ENCODE measurements at places on chromosomes 4 and X.

DNA sequence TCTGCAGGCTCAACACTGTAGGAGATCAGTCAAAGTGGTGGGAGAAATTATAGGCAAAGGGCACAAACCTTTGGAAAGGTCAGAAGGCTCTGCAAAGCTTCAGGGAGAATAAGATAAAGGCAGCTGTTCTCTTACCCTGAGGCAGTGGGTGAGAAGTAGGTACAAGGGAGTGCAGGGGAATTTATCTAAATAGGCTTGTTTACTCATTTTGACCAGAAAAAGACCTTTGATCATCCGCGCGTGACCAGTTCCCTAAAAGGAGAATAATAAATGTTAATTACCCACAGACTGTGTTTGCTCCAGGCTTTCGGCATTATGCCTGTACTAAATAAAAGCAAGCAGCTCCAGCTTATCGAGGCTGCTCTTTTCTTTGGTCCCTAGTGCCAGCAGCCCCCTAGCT lies 9.3 kb downstream of the FGFBP2 start:
- DNase-seq, result no peak

- peak; percentile 95 for DNase-seq
These were observed at the start of gene RASSF6 for GRCh38 chr4:73620115-73620792. RASSF6 (minus strand) TSS chr4:73620436; CDS start chr4:73611795, 8,641 bp downstream.

- DNase-seq, result no peak
These were observed 151.2 kb upstream of the KLF3 start for GRCh38 chr4:38512840-38513239.

DNA sequence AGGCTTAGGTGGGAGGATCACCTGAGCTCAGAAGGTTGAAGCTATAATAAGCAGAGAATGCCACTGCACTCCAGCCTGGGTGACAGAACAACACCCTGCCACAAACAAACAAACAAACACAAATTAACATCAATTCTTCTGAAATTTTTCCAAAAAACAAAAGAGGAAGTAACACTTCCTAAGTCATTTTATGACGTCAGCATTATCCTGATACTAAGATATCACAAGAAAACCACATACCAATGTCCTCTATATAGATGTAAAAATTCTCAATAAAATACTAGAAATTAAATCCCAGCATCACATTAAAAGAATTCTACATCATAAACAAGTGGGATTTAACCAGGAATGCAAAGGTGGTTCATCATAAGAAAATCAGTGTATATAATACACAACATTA lies 64.4 kb upstream of the STK26 start:
- no peak for DNase-seq

GRCh38 chrX:124269881-124270280 lies 62.6 kb upstream of the TEX13D start:
- DNase-seq, result no peak

DNA sequence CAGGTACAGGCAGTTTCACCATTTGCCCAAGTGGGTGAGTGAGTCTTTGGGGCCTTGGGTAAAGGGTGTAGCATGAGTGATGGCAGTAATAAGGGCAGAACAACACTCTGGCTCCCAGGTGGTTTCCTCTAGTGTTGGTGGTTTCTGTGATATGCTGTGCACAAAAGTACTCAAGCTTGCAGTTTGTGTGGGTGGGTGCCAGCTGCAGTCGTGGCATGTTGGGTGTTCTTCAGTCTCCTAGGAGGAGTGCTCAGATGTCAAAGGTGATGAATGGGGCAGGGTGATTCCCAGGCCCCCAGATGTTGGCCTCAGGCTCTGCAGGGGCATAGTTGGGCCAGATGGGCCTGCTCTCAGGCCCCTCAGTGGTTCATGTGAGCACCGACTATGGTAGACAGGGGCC lies 166.1 kb upstream of the KLF8 start:
- no peak for DNase-seq

DNA sequence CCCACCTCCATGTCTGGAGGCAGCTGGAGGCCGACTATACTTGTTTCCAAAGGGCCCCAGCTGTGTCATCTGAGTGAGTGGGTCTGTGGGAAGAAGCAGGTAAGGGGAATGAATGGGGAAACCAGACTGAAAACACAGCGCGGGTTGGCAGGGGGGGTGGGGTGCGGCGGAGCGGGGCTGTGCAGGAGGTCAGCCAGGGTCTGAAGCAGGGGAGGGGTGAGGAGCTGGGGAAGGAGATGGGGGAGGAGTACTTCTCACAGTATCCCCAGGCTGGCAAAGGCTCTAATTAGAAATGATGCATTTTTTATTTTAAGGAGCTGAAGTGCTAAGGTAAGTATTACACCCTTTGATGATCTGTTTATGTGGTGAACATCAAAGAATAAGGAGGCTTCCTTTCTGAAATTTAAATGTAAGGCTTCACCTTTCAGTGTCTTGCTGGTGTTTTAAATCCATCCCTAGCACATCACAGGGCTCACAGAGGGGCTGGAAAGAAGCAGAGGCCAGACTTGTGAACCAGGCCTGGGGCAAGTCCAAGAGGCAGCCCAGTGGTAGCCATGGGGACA lies 37.5 kb downstream of the SMIM20 start:
- no peak for DNase-seq

- no peak for DNase-seq
These were observed 95.9 kb upstream of the SCOC start for GRCh38 chr4:140277576-140277975.

GRCh38 chrX:118370921-118371624 lies 25.2 kb downstream of the WDR44 start:
- DNase-seq, result no peak

DNA sequence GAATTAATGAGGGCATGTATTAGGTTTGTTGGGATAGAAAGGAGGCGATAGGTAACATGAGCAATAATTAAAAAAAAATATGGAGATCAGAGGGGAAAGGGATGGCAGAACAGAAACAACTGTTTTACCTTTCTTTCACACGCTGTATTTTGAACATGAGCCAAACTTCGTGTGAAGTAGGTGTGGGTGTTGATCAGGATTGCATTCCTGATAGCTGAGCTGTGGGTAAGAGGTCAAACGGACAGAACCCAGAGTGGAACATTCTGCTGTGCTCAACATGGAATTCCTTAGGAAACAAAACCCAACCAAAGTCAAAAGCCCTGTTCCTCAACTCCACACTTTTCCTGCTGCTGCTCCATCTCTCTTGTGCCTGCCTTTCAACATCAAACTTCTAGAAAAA lies 162.5 kb upstream of the CASK start:
- DNase-seq, result no peak

DNA sequence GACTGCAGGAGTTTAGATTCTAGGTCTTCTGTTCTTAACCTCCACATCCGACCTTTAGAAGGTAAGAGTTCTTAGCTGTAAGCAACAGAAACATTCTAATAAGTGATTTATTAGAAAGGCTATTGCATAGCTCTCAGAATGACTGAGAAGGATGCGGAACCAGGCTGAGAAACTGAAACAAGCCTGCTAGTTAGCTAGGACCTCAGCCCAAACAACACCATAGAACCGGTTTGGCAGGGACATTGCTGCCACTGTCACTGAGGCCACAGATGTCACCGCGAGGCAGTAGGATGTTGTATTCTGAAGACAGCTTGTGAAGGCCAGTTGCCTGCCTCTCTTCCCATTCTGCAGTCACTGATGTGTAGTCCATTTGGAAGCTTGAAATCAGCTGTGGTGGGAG lies 160.0 kb upstream of the ARX start:
- no peak for DNase-seq

DNA sequence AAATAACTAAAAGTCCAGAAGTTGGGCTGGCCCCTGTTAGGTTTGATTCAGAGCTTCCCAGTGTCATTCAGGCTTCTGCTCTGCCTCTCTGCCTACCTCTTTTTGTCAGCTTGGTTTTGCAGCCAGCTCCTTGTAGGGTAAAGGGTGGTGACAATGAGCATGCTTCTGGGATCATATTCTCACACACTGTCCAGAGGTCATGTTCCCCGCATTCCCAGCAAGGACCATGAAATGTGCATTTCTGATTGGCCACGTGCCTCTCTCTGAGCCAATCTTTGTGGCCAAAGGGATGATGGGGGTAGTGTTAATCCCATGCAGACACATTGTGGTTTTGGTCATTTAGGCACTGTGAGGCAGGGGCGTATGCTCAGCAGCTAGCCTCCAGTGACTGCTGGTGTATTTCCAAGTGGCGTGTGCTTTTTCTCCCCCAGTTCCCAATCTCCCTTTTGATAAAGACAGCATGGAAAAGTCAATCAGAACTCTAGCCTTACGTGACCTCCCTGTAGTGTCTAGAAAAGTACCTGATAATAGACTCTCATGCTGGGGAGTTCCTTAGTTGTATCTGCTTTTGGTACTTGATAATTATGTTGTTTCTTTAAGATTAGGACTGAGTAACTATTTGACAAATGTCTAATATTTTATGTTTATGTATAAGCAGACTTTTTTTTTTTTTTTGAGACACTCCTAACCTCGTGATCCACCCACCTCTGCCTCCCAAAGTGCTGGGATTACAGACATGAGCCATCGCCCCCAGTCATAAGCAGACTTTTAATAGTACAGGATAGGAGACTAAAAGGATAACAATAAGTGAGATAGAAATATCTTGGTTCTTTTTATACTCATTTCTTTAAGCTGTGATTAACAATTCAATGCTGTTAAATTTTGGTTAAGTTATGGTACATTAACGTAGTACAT lies 57.8 kb downstream of the KIAA0232 start:
- DNase-seq, result no peak

DNA sequence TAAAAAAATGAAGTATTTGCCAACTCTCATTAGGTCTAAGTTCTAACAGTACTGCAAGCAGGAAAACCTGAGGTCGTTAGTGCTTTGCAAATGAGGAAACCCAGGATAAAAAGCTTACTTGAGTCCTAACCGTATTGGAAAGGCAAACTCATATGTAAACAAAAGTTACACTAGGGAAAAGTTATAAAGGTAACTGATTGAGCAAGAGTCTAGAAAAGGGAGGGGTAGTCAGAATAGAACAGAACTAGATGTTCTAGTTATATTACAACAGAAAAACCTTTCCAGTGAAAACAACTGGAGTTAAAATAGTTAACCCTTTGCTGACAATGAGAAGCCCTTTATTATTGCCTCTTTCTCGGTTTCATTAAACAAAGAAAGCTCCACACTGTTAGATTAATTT lies 66.4 kb upstream of the MAOA start:
- DNase-seq, result no peak
